NCI-H2171 (cell line): ENCODE measurements at places on chromosomes 1 and 21.

DNA sequence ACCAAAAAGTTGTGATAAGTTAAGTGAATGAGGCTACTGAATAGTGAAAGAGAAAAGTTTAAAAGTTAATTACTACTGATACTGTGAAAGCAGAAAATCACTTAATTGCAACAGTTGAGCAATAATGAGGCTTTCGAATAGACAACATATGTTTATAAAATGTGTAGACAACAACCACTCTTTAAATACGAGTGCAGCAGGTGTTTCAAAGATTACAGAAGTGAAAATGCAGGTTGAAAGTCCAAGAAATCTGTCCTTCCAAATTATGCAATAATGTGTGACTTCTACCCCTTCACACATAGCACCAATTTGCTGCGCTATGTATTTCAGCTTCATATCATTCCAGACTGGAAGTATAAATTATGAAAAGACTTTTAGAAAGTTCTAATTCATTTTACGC, 213.0 kb downstream of the COL24A1 start:
- no peak for DNase-seq

- no peak for DNase-seq
Observed at GRCh38 chr1:229133811-229134210, 137.1 kb upstream of the RAB4A start.

DNA sequence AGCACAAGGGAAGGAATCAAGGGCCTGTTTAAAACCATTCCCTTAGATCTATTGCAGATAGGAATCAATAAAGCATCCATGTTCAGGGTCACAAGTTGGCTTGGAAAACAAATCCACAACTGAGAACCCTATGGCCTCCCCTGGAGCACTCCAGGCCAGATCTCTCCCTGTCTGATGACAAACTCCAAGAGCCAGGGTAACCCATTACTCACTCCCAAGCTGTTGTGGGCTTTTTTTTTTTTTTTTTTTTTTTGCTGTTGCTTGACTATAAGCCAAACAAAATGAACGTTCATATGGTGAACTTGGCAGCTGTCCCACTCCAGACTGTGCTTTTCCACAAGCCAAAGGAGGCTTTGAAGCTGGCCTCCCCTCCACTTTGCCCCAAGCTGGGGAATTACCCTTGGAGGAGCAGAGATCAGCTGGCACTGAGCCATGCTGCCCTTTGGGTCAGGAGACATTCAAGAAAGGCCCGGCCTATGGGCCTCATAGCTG, 35.7 kb upstream of the VAV3 start:
- DNase-seq: peak; percentile 92

DNA sequence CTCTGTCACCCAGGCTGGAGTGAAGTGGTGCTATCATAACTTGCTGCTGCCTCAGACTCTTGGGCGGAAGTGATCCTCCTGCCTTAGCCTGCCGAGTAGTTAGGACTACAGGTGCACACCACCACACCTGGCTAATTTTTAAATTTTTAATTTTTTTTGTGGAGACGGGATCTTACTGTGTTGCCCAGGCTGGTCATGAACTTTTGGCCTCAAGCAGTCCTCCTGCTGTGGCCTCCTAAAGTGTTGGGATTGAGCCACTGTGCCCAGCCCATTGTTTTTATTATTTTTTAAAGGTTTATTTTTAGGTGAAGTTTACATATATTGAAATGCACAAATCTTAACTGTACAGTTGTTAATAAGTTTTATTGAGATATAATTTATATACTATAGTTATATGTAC, 3.2 kb downstream of the MTF2 start:
- DNase-seq: no peak

- no peak for DNase-seq
Observed at GRCh38 chr1:69738458-69739250, 170.9 kb downstream of the LRRC7 start.

DNA sequence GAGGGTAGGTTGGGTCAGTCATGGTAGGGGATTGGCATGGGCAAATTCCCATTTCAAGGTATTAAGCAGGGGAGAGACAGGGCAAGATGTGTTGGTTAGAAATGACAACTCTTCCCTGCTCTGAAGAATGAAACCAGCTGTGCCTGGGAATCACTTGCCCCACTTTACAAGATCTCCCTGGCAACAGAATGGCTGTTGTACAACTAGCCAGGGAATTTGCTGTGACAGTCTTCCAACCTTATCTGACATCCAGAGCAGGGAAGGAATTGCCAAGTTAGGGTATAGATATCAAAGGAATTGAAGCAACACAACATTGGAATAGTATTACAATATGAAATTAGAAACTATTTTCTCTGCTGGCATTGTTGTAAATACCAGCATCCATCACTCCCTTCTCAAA, 154.7 kb downstream of the CACNA1E start:
- no peak for DNase-seq

GRCh38 chr1:81808760-81809159, 8.0 kb downstream of the ADGRL2 start:
- no peak for DNase-seq

DNA sequence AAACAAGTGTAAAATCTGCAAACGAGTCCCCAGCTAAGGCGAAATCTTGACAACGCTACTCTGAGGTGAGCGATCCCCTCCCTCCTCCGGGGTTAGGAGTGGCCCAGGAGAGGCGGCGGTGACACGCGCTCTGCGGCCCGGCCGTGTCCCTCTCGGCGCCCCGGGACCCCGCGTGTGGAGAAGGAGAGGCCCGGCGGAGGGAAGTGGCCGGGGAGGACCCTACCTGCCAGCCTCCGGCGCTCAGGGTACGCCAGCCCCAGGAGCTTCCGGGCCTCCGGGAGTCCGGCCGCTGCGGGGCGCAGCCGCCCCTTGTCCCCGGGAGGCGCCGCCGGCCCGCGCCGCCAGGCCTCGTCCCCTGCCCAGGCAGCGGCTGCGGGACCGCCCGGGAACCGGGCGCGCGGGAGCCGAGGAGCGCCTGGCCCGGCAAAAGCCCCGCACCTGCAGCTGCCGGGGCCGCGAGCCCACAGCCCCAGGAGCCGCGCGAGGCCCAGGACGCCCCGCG, 543 bp downstream of the ABCB10 start:
- DNase-seq: peak; percentile 37

DNA sequence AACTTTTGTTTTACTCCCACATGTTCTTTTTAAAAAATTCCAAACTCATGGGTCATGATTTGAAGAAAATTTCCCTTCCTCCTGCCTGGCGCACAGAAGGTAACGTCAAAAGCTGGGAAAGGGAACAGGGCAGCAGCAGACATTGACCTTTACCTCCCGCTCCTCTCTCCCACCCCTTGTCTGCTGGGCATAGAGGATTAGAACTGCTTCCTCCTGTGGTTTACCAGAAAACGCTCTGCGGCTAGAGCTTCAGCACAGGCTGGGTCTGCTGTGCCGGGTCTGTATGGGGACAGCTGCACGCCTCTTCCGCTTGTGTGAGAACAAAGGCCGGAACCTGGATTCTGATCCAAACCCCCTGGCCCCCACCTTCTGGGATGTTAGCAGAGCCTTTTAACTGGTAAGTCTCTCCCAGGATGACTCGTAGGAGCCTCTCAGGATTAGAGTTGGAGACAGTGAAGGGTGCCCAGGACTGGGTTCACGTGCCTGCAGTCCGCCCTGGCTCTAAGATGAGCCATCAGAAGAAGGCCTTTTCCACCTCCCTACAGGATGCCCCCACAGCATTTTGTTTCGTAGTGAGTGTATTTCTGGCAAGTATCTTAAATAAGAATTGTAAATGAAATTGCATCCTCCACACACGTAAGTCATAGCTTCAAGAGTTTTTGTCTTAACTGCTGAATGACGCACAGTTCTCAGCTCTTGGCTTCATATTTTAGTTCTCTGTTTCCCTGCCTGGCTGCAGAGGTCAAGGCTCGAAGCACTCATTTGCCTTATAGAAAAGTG, 5.2 kb downstream of the H6PD start:
- DNase-seq: no peak

GRCh38 chr1:168430321-168430720, 113.5 kb downstream of the XCL2 start:
- DNase-seq: no peak

- DNase-seq: no peak
Observed at GRCh38 chr1:1086911-1087341, 12.8 kb upstream of the RNF223 start.

GRCh38 chr1:36232212-36233095, 8.2 kb downstream of the THRAP3 start:
- no peak for DNase-seq
